ENCODE measurements at places on chromosomes 11 and 22.

DNA sequence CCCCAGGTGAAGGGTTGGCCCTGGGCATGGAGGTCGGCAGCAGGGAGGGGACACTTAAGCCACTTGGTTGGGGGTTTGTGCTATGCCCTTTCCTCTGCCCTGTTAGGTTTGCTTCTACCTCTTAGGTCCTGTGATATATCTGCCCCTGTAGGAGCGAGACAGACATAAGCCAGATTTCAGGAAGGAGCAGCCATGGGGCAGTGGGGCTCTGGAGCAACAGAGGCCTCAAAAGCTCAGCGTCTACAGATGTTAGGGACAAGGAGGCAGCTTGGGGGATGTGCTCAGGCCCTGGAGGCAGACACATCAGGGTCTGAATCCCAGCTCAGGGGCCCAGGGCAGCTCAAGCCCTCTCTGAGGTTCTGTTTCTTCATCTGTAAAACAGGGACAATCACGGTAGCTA, 27.2 kb upstream of the KCNQ1OT1 start:
- DNase-seq = no peak

GRCh38 chr11:113465786-113466185, 9.4 kb downstream of the DRD2 start:
- DNase-seq = no peak

- no peak for DNase-seq
These were observed 451.3 kb downstream of the OPCML start for GRCh38 chr11:133081020-133081419.

- no peak for DNase-seq
These were observed 65.0 kb downstream of the BUD13 start for GRCh38 chr11:116707746-116708145.

DNA sequence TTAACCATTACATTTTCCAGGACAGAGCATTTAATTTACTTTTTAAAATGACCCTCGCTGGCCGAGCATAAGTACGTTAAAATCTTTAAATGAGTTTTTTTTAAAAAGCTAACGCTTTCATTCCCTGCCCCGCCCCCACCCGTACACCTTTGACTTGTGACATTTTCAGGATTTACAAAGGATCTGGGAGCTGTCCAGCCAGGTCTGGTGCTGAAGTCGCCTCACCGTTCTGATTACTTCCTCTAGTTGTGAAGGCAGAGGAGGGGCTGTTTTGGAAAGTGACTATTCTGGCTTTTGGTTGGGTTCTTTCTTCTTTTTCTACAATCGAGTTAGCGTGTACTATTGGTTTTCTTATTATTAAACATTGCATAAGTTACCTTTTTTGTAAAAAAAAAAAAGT, 2.9 kb downstream of the C11orf87 start:
- peak; percentile 8 for DNase-seq

DNA sequence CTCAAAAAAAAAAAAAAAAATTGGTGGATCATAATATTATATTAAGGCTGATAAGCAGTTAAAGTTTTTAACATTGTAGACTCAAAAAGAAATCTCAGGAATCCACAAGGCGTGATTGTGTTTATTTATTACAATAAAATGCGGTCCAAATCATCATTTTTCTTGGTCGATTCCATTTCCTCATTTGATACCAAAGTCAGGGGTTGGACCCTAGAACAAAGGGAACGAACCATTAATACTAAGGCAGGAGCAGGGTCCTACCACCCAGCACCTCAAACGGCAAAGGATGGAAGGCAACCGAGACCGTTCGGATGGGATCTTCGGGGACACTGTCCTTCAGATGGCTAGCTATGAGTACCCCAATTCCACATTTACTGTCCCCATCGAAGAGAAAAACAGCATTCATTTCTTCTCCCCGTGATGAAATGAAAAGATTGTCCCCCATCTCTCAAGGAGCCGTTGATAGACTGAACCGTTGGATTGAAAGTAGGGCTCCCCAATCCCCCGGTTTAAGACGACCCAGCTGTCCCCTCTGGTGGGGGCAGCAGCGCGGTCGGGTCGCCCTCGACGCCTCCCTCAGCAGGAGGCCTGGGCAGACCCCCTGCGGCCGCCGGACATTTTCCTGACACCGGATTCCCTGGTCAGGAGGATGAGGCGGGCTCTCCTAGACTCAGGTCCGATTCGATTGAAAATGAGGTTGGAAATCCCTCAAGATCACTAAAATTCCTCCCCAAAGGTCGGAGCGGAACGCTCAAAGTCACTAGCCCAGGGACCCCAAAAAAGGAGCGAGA, 607 bp downstream of the DMC1 start:
- no peak for DNase-seq

DNA sequence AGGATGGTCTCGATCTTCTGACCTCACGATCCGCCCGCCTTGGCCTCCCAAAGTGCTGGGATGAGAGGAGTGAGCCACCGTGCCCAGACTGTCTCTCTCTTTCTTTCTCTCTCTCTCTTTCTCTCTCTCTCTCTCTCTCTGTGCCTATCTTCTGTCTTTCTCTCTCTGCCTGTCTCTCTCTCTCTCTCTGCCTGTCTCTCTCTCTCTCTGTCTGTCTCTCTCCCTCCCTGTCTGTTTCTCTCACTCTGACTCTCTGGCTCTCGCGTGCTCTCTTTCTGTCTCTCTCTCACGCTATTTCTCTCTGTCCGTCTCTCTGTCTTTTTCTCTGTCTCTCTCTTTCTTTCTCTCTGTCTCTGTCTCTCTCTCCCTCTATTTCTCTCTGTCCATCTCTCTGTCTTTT, 3911.2 kb upstream of the OR11H1 start:
- DNase-seq = no peak

- DNase-seq = no peak
These were observed 191.9 kb downstream of the SWAP70 start for GRCh38 chr11:9855579-9856287.

DNA sequence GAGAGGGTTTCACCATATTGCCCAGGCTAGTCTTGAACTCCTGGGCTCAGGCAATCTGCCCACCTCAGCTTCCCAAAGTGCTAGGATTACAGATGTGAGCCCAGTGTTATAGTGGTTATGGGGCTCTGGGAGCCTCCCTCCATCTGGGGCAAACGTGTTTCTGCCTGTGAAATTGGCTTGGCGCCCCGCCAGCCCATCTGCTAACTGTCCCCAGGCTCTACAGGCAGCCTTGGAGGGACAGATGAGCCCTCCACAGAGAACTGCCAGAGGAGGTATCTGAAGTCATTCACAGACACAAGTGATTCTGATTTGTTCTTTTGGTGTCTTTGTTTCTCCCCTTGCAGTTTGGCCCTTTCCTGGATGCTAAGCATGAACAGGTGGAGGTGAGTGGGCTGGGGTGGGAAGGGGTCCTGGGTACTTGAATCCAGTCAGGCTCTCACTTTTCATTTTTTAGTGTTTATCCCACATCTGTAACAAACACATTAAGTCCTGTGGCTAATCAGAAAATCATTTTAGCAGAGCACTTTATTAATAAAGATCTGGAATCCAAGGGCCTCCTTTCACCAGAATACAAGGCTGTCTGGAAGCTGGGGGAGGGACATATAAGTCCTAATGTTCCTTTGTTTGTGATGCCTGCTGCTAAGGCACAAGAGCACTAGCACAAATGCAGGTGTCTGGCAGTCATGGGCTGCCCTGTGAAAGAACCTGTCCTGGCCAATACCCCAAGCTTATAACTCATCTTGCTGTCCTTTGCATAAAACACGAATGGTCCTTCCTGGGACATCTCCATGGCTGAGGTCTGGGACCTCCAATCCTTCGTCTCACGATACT, 25.7 kb upstream of the CDC42EP2 start:
- DNase-seq = no peak

DNA sequence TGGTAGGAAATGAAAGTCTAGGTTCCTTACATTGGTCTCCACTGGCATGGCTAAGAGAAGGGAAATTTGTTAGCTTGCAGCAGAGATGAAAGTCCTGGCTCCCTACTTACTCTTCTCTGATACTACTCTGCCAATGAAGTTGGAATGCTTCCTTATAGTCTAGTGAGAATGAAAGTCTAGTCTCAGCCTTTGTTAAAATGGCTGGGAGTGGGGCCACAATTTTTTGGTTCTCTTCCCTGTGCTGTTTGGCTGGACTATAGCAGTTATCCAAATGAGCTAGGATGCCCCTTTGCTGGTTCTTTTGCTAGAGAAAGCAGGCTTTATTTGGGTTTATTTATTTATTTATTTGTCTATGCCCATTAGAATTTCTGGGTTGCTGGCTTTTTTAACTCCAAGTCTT, 414.3 kb downstream of the AASDHPPT start:
- DNase-seq = no peak

- no peak for DNase-seq
These were observed 16.8 kb upstream of the SLC22A8 start for GRCh38 chr11:63032457-63032856.

- DNase-seq = no peak
These were observed 10.2 kb downstream of the ATL3 start for GRCh38 chr11:63660972-63661371.

- DNase-seq = no peak
These were observed 1084.9 kb downstream of the TBC1D22A start for GRCh38 chr22:47847131-47847890.

GRCh38 chr11:81989093-81989492, 744.6 kb downstream of the FAM181B start:
- no peak for DNase-seq

DNA sequence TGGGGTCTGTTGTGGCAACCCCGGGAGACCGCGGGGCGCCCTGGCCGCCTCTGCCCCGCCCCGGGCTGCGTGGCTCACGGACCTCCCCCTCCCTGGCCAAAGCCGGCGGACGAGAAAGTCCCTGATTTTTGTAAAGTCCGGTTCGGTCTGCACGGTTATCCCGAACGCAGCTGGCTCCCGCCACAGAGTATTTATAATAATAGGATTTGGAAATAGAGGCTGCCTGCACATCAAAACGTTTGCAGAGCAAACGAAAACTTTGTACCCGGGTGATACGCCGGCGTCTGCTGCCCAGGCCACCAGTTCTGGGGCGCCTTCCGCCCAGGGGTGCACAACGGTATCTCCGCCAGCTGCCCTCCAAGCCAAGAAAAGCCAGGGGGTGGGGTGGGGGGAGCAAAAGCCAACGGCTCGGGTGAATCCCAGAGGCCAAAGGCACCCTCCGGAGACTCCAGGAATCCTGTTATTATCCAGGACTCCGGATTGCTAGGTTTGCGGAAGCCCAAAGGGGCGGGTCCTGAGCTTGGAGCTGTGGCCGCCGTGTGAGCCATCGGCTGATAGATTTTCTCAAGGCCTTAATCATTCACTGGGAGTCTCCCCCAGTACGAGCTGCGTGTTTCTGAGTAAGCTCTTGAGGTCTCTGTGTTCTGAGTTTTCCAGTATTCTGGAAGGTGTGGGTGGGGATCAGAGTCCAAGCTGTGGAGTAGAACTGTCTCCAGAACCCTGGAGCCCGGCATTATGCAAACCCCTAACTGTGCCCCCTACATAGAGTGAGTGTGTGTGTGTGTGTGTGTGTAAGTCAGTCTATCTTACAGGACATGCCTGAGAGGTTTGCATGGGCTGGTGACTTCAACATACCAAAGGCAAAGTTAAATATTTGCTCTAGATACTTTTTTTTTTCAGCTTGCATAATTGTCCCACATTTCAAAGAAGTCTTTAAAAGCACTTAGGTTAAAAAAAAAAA, 673 bp upstream of the SHANK2 start:
- no peak for DNase-seq

DNA sequence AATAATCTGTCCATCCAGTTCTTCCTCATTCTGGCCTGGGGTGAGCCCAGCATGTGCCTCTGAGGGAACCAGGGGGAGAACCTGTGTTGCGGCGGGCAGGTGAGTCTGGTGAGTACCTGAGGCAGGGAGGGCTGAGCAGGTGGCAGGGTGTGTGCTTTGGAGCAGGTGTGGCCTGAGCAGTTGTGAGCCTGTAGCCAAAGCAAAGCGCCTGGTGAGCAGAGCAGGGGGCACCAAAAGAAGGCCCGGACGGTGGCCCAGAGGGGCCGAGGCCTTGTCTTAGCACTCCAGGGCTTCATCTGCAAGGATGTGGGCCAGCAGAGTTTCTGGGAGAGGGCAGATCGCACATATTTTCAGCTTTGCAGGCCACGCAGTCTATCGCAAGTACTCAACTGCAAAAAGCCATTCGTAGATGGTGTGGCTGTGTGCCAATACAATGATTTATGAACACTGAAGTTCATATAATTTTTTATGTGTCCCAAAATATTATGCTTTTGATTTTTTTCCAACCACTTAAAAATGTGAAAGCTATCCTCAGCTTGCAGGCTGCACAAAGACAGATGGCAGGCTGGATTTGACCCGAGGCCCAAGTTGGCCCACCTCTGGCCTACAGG, 8.7 kb downstream of the GLB1L2 start:
- DNase-seq = no peak

DNA sequence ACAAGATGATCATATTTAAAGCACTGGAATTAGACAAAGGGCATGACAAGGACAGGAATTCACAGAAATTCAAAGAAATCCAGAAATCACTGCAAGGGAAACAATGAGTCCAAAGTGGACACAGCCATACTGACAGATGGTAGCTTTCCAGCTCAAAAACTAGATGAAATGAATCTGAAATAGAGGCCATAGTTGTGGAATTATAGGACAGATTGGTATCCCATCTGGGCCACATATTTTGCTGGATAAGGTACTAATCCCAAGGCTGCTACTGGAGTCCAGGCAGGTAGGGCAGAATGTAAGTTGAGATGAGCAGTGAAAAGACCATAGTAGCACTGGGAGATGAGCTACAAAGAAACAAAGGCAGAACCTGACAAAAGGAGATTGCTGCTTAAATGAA, 258.3 kb upstream of the ANO3 start:
- no peak for DNase-seq

- no peak for DNase-seq
These were observed 39.9 kb downstream of the SLCO2B1 start for GRCh38 chr11:75190652-75191329.

- no peak for DNase-seq
These were observed 26.6 kb upstream of the L3MBTL2 start for GRCh38 chr22:41178425-41178975.

DNA sequence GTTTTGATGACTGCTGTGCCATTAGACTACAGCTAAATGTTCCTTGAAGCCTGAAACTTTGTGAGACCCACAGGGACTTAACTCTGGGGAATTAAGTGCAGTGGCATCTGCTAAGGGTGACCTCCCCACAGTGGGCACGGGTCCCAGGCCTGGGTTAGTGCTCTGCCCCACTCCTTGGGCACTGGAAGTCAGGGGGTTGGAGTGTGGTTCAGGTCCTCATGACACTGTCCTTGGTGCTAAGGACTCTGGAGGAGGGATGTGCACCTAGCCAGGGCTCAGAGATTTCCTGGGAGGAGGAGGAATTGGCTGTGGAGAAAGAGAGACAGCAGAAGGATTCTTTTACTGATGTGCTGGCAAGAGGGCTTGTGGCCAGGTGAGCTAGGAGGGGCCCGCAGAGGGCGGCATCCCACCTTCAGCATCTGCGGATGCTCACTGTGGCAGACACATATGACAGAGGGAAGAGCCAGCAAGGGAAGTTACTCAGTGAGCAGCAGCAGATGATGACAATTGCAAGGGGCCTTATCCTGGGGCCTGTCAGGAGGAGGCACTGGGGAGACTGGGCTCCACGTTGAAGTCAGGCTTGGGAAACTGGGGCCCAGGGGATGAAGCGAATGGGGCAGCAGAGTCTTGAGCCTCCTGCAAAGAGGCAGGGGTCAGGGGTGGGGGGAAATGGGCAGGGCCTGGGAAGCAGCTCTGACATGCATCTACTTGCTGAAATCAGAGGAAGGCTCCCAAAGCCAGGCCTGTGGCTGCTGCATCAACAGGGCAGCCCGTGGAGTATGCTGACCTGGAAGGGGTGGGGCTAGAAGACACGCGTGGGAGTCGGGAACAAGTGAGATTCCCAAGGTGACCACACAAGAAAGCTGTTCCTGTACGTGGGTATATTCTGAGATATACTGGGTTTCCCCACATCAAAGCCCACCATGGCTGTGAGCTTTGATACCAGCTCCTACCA, 144.0 kb downstream of the MPPED1 start:
- no peak for DNase-seq

All from renal cortex interstitium (tissue), 15 donors.